ENCODE measurements at places on chromosomes 4 and X.

DNA sequence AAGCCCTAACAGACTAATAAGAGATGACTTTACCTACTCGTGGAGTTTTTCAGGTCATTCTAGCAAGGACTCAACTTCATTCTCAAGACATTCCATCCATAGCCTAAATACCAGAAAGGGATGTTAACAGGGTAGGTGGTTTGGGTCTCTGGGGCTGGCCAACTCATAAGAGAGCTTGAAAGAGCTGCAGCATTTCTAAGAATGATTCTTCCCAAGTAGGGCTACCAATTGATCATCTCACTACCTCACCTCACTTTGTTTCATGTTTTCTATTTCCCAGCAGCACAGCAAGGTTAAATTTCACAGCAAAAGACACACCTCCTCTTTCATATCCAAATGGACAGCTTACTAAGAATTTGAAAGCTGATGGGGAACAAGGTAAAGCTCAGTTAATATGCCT, 614.8 kb upstream of the DIPK2B start:
- DNase-seq: no peak

- DNase-seq: no peak
Observed at GRCh38 chr4:170687751-170688150, 598.0 kb upstream of the AADAT start.

- no peak for DNase-seq
Observed at GRCh38 chrX:137101273-137101990, 67.6 kb upstream of the GPR101 start.

GRCh38 chrX:71514367-71515037, 18.4 kb upstream of the OGT start:
- no peak for DNase-seq

- DNase-seq: no peak
Observed at GRCh38 chr4:80495865-80496264, 160.3 kb downstream of the CFAP299 start.

GRCh38 chrX:40579900-40580536, 752 bp upstream of the ATP6AP2 start:
- DNase-seq: no peak
